NCI-H526 treated with DMSO at 0.1 percent for 48 hours (cell line): ENCODE measurements at places on chromosomes 6 and 20.

- DNase-seq = no peak
These were observed 63.2 kb downstream of the FGD2 start for GRCh38 chr6:37068356-37069270.

DNA sequence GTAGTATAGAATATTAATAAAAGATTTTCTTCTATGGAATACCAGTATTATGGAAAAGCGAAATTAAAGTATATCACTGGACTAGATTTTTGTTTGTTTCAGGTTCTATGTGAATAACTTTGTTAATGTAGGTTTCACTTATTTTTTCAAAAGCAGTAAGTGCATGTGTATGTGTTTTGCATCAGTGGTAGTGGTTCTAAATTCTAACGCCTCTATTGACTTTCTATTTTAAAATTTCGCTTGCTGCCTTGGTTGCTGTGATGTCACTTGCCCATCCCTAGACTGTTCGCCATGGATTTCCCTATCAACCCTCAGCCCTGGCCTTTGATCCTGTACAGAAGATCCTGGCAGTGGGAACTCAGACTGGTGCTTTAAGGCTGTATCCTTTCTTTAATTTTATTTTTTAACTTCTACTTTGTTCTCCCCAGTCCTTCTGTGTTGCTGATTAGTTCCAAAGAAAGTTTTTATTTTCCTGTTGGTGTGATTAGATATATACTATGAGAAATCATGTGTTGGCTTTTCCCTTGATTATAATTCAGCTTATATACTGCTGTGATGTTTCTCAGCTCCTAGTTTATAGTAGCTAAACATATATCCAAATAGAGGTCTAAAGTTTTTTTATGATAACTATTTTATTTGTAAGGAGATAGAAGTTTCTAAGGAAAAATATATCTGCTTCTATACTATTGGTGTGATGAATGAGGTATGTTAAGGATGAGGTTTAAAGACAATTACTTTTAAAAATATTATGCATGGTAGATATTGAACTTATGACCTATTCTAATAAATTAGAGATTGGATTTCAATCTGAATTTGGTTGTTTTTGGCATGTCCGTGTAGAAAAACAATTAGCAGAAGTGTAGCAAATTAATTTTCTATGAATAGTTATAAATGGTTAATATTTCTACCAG is 1.7 kb downstream of the STXBP5 start:
- peak; percentile 53 for DNase-seq

- DNase-seq = peak; percentile 12
These were observed 2.8 kb upstream of the RNF24 start for GRCh38 chr20:4018023-4018748.

GRCh38 chr6:104653781-104654180 is 205.9 kb downstream of the HACE1 start:
- no peak for DNase-seq

- DNase-seq = no peak
These were observed 471.7 kb downstream of the CDKAL1 start for GRCh38 chr6:21005816-21006570.

- no peak for DNase-seq
These were observed 90.5 kb upstream of the ATXN1 start for GRCh38 chr6:16851758-16852157.

DNA sequence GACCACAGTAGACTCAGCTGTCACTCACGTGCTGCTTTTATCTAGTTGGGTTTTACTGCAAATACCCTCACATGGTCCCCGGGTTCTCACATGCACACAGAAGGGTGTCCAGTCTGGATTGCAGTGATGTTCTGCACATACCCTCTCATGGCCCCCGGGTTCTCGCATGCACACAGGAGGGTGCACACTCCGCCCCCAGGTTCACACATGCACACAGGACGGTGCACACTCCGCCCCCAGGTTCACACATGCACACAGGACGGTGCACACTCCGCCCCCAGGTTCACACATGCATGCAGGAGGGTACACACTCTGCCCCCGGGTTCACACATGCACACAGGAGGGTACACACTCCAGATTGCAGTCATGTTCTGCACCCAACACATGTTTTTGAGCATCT is 224.3 kb downstream of the ERMARD start:
- no peak for DNase-seq

DNA sequence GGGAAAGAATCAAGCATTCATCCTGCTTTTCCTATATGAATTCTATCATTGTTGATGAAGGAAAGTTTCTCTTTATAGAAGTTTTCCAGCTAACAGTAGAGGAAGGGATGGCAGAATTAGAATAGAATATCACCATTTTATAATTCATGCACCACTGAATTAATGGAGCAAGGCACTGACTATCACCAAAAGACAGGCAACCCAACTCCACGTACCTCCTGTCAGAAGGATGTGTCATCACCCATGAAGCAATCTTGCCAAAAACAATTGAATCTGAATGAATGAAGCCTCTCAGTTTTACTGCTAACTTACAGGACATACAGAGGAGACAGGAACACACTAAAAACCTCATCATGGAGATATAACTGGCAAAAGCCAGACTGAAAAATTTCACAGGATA is 122.4 kb downstream of the NFATC2 start:
- no peak for DNase-seq

DNA sequence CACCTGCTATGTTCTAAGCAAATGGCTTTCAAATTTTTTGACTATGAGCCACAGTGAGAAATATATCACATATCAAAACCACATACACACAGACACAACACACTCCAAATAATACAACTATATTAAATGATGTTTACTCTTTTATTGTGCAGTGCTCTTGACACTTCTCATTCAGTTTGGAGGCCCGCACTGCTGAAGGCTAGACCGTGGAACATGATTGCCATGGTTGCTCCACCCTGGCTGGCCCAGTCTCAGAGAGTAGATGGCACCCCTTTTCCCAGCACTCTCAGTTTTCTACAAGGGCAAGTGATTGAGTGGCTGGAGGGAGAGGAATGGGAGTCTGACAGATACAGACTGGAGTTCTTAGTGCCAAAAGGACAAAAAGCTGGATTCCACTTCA is 86.9 kb downstream of the SH3BGRL2 start:
- DNase-seq = no peak

DNA sequence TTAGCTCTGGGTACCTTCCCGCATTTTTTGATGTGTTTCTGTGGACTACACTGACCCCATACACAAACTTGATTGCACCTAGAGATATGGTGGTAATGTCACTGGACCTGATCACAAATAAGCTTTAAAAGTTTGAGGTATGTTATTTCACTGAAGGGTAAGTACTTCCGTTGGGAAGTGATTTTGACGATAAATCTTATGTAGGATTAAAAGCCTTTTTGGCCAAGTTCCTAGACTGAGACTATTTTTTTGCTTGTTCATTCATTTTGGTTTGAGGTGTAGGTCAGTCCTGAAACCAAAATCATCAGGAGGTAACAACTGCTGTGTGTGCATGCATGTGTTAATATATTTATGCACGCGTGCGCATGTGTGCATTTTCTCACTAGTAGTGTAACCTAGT is 336.3 kb downstream of the TFAP2A start:
- no peak for DNase-seq

DNA sequence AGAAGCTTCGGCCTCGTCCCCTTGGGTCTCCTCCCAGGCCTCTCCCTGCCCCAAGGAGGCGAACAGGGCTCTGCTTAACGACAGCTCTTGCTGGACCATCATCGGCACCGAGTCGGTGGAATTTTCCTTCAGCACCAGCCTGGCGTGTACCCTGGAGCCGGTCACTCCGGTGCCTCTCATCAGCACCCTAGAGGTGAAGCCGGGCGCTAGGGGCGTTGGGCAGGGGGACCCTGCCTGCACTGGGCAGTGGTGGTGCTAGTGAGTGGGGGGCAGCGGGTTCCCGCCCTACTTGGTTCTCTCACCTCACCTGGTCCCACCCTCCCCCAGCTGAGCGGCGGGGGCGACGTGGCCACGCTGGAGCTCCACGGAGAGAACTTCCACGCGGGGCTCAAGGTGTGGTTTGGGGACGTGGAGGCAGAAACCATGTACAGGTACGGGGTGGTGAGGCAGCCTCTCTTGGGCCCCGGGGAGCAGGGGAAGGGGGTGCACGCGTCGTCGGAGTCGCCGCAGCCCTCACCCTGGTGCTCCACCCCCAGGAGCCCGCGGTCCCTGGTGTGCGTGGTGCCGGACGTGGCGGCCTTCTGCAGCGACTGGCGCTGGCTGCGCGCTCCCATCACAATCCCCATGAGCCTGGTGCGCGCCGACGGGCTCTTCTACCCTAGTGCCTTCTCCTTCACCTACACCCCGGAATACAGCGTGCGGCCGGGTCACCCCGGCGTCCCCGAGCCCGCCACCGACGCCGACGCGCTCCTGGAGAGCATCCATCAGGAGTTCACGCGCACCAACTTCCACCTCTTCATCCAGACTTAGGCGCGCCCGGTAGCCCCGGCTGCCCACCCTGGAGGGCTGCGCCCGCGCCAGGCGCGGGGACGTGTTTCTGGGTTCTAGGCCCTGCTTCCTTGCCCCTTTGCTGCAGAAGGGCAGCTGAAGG is 8.3 kb upstream of the MATN4 start:
- no peak for DNase-seq

DNA sequence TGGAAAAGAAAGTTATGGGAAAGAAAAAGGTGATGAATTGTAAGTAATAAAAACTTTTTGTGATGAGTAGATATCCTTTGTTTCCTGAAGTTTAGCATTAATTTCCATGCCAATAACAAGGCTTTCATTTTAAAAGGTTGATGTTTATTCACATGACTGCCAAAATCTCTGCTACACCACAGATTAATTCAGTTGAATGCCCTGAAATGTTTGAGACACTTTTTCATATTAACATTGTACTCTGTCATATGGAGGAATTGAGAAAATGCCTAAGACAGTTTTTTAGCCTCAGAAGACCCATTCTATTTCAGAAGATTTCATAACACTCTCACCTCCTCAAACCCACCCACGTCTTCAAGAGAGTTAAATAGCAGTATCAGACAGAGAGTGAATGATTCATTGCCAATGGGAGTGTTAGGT is 115.5 kb downstream of the ADGRG6 start:
- no peak for DNase-seq

GRCh38 chr20:57749869-57750268 is 40.1 kb upstream of the PMEPA1 start:
- DNase-seq = no peak

DNA sequence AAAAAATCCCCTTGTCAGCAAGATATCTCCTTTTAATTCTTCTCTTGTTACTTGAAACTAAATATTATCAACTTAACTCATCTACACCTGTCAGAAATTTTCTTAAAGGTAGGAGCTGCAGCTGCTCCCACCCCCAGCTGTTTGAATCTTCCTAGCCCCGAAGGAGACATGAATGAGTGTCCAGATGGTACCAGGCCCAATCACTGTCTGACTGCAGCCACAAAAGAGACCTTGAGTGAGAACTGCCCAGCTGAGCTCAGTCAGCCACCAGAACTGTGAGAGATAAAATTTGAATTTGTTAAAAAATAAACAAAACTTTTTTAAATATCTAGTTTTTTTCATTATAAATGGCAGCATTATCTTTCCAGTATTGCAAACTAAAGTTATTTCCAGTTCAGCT is 84.7 kb downstream of the PRSS35 start:
- no peak for DNase-seq

- no peak for DNase-seq
These were observed 8.3 kb downstream of the CD109 start for GRCh38 chr6:73704260-73704659.

- peak; percentile 23 for DNase-seq
These were observed 1.7 kb downstream of the LOC128125822 start for GRCh38 chr6:63573899-63574553.

- DNase-seq = no peak
These were observed 18.8 kb downstream of the AK9 start for GRCh38 chr6:109672175-109672574.

DNA sequence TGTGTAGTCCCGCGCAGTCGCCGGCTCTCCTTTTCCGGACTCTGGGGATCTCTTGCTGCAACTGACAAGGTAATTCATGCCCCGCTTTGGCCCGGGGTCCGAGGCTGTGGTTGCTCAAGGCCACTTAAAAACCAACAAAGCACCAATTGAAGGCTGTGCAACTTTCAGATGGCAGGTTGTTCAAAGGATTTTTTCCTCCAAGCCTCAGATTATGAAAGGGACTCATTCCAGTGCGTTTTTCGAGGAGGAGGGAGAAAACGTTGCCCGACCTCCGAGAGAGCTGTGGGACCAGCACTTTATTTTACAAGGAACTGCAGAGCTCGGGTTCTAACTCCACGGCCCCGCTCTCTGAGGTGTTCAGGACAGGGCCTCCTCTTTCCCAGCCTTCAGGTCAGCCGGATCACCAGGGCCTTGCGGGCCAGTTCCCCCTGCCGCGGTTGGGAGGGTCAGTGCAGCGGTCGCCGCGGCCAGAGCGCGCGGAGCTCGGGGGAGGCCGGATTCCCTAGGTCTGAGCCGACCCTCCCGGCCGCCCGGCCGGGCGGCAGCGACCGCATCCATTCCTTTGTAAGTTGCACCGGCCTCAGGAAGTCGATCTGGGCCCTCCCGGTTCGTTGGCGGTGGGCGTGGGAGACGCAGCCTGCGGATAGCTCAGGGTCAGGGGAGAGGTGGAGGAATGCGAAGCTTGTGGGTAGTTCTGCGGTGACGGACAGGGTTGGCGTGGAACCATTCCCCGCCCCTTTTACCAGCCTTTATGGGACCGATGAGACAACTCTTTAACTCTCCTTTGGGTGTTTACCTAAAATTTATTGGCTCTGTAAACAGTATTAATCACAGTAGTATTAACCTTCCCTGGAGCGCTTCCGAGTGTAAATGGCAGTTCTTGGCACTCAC is 1.6 kb downstream of the UTRN start:
- no peak for DNase-seq

GRCh38 chr6:53069427-53069826 is 4.2 kb downstream of the FBXO9 start:
- DNase-seq = no peak

DNA sequence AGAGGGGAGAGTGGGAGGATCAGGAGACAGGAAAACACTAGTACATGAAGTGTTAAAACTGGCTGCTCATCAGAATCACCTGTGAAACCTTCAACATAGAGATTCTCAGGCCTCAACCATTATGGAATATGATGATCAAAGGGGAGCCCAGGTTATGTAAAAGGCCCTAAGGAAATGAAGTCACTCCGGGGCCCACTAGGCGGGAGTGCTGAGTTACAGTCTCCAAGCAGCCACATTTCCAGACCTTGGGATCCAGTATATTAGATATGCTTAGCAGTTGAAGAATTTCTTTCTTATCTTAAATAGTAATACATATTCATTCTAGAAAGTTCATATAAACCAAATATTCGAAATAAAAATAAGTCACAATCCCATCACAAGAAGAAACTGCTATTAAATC is 476.3 kb downstream of the PRKN start:
- DNase-seq = no peak

DNA sequence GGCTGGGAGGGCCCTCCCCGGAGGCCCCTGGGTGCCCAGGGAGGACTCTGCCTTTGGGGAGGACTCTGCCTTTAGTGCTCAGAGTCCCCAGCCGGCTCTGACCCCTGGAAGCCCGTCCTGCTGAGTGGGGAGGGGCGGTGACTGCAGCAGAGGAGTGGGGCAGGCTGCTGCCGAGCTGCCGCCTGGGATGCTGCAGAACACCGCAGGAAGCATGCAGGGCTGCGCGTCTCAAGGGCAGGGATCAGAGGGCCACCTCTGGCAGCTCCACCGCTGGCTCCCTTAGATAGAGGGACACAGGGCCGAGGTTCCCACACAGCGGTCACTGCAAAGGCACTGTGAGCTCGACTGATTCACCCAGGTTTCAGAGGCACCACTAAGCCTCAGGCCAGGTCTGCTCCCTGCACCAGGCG is 82.2 kb upstream of the GATA5 start:
- no peak for DNase-seq
